ENCODE measurements at places on chromosomes 4 and X.

DNA sequence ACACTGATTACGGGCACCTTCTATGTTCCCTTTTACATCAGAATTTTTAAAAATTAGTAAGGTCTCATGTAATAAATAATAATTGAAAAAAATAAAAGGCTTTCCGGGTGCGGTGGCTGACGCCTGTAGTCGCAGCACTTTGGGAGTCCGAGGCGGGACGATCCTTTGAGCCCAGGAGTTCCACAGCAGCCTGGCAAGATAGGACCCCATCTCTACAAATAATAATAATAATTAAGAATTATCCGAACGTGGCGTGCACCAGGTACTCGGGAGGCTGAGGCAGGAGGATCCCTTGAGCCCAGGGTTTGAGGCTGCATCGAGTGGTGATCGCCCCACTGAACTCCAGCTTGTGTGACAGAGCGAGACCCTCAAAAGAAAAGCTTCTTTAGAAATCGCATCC is 771 bp upstream of the LAMTOR3 start:
- peak overlapping the region; percentile 81 for H3K4me3 ChIP-seq
- DNase-seq: no peak
- no peaks in the 10 kb centered on the region for H3K27me3 ChIP-seq
- peaks cover 19% of the 10 kb centered on the region for H3K36me3 ChIP-seq
- H3K4me1 ChIP-seq: peaks cover 16% of the 10 kb centered on the region

DNA sequence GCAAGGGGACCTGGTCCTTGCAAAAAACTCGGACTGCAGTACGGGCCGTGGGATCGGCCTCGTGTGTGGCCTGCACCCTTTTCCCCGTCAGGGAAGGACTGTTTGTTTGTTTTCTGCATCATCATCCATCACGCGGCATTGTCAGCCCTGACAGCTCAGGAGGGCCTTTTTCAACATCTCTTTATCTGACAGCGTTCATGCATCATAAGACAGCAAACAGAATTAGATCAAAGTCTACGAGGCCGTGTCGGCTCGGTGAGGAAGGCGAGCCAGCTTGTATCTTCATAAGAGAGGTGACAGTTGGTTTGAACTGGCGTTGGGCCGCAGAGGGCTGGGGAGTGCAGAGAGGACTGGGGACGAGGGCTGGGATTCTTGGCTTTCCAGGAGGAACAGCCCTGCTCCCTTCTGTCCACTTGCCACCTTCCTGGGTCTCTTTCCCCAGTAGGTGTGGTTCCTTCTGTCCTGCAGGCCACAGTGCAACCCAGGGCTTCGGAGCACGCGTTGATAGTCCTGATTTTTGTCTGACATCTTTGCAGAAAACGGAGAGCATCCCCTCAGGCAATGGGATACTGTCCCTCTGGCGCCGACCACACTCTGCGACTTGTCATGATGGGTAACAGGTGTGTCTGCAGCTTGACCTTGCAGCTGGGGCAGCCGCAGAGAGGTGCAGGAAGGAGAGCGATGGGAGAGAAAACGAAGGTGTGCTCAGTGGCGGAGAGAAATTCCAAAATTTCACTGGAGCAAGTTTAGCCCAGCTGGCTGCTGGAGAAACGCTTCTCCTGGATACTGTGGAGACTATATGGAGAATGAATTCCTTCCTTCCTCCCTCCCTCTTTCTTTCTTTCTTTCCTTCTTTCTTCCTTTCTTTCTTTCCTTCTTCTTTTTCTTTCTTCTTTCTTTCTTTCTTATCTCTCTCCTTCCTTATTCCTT is 104.0 kb upstream of the SHOX start:
- no peaks in the 10 kb centered on the region for H3K27me3 ChIP-seq
- H3K36me3 ChIP-seq: no peaks in the 10 kb centered on the region
- no peak overlapping the region for H3K4me3 ChIP-seq
- DNase-seq: no peak

DNA sequence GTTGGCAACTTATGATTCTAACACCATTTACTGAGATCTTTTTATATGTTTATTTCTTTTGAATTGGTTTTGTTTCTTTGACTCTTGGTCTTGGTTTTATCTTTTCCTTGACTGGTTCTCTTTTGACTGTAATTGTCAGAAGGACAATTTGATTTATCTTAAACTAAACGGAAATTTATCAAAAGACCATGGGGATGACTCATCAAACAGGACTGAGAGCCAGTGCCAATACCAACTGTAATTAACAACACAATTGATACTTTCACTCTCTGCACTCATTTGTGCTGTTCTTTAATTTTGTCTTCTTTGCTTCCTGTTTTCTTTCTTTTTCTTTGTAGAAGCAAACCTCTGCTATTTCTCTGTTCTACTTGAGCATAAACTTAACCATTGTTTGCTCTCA is 776.8 kb downstream of the CCSER1 start:
- no peaks in the 10 kb centered on the region for H3K27me3 ChIP-seq
- no peak overlapping the region for H3K27ac ChIP-seq
- no peak for DNase-seq
- no peaks in the 10 kb centered on the region for H3K4me1 ChIP-seq
- H3K4me3 ChIP-seq: no peak overlapping the region
- no peaks in the 10 kb centered on the region for H3K36me3 ChIP-seq

GRCh38 chr4:137794764-137795254 is 262.5 kb upstream of the PCDH18 start:
- H3K27ac ChIP-seq: no peak overlapping the region
- no peaks in the 10 kb centered on the region for H3K27me3 ChIP-seq
- no peaks in the 10 kb centered on the region for H3K36me3 ChIP-seq
- DNase-seq: no peak

- DNase-seq: no peak
- no peak overlapping the region for H3K4me3 ChIP-seq
- H3K36me3 ChIP-seq: peaks cover 52% of the 10 kb centered on the region
- H3K27me3 ChIP-seq: no peaks in the 10 kb centered on the region
- peaks cover 4% of the 10 kb centered on the region for H3K4me1 ChIP-seq
These were observed 15.8 kb upstream of the CXorf38 start for GRCh38 chrX:40663078-40663740.

GRCh38 chr4:85777908-85778631 is 303.1 kb downstream of the ARHGAP24 start:
- no peaks in the 10 kb centered on the region for H3K36me3 ChIP-seq
- H3K27ac ChIP-seq: no peak overlapping the region
- no peaks in the 10 kb centered on the region for H3K4me1 ChIP-seq
- DNase-seq: no peak

GRCh38 chrX:100376576-100376975 is 33.5 kb downstream of the PCDH19 start:
- H3K4me3 ChIP-seq: no peak overlapping the region
- H3K27me3 ChIP-seq: no peaks in the 10 kb centered on the region
- H3K27ac ChIP-seq: no peak overlapping the region
- no peaks in the 10 kb centered on the region for H3K36me3 ChIP-seq

GRCh38 chr4:25814301-25815136 is 48.3 kb downstream of the SEL1L3 start:
- no peaks in the 10 kb centered on the region for H3K27me3 ChIP-seq
- H3K4me3 ChIP-seq: no peak overlapping the region
- H3K36me3 ChIP-seq: peaks cover 34% of the 10 kb centered on the region
- peak overlapping the region; percentile 32 for H3K27ac ChIP-seq
- H3K4me1 ChIP-seq: peaks cover 13% of the 10 kb centered on the region
- DNase-seq: peak; percentile 74

DNA sequence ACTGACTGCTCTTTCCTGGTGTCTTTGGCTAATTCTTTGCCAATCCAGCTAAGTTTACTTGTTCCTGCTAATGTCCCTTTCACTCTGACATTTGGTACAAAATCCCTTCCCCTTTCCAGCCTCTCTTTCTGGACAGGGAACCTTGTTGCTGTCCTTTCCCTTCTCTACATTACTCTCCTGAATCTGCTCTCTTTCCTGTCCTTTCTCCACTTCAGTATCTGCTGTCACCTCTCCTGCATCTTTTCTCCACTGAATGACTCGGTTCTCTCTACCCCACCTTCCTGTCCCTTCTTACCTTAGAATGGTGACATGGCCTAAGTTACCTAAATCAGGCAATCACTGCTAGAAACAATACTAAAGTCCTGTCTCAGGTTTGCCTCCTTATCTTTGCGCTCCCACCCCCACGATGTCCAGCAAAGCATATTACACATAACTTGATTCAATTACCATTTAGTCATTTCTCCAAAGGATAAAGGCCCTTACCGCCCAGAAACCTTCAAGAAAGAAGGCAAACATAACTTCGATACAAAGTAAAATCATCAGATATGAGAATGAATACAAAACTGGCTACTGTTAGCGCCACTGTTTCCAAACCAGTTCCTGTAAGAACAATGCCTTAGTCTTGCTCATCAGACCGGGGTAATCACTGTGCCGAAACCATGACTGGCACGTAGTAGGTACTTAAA is 890 bp downstream of the BOD1L1 start:
- H3K4me1 ChIP-seq: peaks cover 20% of the 10 kb centered on the region
- H3K27ac ChIP-seq: peak overlapping the region; percentile 67
- peak overlapping the region; percentile 76 for H3K4me3 ChIP-seq

DNA sequence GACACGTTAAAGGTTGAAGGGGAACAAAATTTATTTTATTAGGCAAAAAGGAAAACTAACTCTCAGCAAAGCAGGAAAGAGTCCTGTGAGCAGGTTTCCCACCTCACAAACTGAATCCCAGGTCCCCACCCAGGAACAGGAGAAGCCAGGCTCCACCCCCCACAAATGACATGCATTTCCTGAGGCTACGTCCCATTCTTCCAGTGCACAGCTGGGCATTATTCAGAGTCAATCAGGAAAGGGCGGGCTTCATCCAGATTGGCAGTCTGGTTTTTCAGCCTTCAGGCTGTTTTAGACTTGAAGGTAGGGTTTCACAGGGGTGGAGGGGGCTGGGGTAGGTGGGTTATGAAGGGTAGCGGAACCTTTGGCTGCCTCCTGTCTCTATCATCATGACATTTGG is 11.9 kb upstream of the ASIC5 start:
- no peak overlapping the region for H3K27ac ChIP-seq
- no peak for DNase-seq
- H3K27me3 ChIP-seq: no peaks in the 10 kb centered on the region
- H3K36me3 ChIP-seq: no peaks in the 10 kb centered on the region
- H3K4me1 ChIP-seq: no peaks in the 10 kb centered on the region
- no peak overlapping the region for H3K4me3 ChIP-seq

GRCh38 chrX:107628662-107629539 is 591 bp downstream of the PRPS1 start:
- H3K4me3 ChIP-seq: peak overlapping the region; percentile 66
- DNase-seq: peak; percentile 59
- peaks cover 7% of the 10 kb centered on the region for H3K4me1 ChIP-seq
- no peaks in the 10 kb centered on the region for H3K36me3 ChIP-seq
